ENCODE measurements at places on chromosomes 6 and 20.

- DNase-seq, result no peak
Observed at GRCh38 chr20:63000036-63000435, 6.7 kb downstream of the BHLHE23 start.

DNA sequence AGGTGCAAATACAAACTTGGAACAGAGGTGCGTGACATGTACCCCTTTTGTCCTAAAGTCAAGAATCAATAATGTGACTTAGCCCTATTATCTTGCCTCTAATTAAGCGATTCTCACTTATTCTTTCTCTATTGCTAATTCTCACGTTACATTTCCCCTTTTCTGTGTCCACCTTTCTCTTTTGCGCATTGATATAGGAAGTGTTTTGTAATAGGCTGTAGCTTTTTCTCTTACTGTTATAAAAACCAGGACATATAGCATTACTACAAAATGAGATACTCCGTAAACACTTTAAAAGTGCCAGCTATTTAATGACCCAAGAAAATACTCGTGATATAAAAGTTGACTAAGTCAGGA is 669 bp upstream of the TMEM30A start:
- DNase-seq, result peak; percentile 34

DNA sequence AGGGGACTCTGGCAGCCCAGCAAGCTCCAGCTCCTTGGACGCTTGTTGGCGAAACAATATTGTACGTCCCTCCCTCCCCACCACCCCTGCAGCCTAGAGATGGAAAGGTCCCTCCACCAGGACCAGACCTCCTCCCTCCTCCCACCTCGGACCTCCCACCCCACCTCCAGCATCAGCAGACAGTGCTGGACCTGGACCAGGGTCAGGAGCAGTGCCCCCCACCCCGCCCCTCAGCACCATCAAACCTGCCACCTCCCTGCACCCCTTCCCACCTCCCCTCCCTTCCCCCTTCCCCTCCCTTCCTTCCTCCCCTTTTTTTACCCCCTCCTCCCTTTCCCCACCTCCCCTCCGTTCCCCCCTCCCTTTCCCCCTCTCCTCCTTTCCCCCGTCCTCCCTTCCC is 98.4 kb downstream of the TAF4 start:
- no peak for DNase-seq

- no peak for DNase-seq
Observed at GRCh38 chr20:10696650-10697049, 22.9 kb upstream of the JAG1 start.

DNA sequence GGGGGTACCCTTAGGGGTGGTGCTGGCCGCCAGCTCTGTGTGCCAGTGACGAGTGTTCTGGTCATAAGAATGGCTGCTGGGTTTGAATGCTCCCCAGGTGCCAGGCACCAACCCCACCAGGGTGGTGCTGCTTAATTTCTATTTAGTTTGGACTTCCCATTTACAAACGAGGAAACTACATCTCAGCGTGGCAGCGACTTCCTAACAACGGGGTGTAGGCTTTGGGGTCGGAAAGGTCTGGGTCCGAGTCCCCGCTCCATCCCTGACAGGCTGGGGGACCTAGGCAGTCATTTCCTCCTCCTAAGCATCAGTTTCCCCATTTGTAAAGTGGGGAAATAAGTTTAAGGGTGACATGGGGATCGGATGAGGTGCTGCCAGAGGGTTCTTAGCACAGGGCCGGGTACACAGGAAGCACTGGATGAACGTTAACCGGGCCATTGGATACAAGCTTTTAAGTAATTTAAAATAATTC is 30.3 kb downstream of the CEBPB start:
- no peak for DNase-seq

GRCh38 chr6:23783901-23784300 is 342.1 kb upstream of the NRSN1 start:
- no peak for DNase-seq

- DNase-seq, result no peak
Observed at GRCh38 chr20:43972692-43973091, 58.0 kb downstream of the TOX2 start.

DNA sequence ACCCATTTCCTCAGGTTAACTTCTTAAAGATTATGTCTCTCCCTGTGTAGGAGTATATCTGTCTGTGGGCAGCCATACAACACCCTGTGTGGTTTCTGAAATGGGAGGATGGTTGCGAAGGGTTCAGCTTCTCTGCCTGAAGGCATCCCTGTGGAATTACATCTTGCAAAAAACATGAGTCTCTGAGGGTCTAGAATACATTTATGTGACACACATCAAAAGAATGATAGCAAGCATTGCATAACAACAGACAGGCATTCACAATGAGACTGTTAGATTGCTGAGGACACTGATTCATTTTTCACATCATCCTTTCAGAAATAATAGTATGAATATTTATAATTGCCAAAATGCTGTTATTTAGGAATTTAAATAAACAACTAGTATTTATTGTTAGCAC is 670.9 kb downstream of the HTR1B start:
- no peak for DNase-seq

- DNase-seq, result no peak
Observed at GRCh38 chr20:50343125-50343489, 152.5 kb downstream of the CEBPB start.

DNA sequence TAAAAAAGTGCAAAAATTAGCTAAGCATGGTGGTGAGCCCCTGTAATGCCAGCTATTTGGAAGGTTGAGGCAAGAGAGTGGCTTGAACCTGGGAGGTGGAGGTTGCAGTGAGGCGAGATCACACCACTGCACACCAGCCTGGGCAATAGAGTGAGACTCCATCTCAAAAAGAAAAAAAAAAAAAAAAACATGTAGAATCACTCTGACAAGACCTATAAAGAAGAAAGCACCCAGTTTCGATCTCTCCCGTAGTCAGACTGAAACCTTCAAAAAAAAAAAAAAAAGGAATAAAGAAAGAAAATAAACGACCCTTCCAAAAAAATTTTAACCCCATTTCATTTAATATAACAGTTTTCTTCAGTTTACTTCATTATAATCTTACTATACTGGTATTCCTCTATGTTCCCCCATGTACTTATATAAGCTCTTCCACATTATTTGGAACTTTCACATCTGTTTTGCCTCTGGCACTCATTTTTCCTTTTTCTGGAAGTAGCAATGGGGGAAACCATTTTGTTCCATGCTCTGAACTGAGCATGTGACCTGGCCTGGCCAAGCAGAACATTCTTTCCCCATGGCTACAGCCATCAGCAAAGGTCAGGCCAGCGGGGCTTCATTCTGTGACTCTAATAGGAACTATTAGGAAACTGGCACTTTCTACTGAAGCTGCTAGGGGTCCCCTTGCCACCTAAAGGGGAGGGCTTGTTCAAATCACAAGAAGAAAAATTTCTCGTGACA is 9.6 kb downstream of the SLC18B1 start:
- DNase-seq, result no peak

- no peak for DNase-seq
Observed at GRCh38 chr6:89120371-89120770, 2.5 kb upstream of the SRSF12 start.

DNA sequence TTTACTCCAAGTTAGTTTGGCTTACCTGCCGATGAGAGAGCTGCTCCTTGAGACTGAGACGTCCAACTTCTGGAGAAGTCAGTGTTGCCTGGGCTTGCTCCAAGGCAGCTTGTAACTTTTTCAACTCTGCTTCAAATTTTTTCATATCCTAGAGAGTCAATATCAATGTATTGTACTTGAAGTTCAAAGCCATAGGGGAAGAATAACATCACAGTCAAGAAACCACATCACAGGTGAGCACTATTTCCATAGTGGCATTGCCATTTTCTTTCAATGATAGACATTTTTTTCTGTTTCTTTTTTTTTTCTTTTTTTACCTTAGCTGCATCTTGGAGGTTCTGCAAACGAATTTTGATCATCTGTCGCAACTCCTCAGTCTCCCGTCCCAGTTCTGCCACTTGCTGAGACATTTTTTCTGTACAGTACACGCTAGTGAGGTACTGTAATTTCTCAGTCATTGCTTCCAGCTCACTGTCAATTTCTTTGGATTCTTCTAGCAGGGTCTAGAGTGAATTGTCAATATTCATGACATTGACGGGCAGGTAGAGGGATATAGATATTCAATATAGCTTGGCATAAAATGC is 326.7 kb downstream of the SYNE1 start:
- DNase-seq, result peak; percentile 43

GRCh38 chr20:549722-550496 is 6.3 kb upstream of the CSNK2A1 start:
- no peak for DNase-seq

DNA sequence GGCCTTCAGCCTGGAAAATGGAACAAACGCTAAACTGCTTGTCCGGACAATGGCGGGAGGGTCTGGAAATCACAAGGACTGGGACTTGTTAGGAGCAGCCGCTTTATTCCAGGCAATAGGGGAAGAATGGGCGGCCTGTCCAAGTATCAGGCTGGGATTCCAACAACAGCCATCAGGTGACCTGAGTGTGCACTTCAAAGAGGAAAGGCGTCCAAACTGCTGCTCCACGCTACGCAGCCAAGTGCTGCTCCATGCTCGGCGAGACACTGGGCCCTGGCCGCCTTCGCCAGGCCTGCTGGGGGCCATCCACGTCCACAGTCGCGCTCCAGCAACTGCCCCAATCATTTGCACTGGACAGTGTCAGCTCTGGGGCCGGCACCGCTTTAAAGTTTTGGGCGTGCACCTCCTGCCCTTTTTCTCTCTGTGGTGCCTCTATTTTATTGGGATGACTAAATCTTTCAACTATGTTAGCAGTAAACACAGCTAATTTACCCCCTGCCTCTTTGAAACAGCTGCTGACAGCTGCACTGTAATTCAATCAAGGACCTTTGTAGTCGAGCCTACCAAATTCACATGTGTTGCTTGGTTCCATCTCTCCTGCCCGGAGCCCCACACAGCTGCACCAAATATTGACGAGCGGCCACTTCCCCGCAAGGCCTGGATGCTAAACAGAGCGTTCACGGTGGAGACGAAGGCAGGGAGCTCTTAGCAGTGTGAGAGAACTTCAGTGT is 98.3 kb downstream of the BMP7 start:
- no peak for DNase-seq

DNA sequence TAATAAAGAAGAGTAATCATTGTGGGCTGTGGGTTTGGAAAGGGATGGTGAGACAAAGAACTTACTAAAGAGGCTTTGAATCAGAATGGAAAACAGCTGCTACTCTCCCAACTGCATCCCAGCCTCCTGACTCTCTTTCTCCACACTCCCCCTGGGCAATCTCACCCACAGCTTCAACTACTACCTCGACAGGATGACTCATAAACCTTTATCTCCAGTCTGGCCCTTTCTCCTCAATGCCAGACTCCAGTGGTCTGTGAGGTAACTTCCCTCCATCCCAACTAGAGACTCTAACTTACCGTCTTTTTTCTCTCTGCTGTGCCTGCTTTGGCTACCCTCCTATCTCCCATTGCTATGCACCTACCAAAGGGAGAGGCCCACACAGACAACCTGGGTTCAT is 135.3 kb upstream of the RREB1 start:
- no peak for DNase-seq

DNA sequence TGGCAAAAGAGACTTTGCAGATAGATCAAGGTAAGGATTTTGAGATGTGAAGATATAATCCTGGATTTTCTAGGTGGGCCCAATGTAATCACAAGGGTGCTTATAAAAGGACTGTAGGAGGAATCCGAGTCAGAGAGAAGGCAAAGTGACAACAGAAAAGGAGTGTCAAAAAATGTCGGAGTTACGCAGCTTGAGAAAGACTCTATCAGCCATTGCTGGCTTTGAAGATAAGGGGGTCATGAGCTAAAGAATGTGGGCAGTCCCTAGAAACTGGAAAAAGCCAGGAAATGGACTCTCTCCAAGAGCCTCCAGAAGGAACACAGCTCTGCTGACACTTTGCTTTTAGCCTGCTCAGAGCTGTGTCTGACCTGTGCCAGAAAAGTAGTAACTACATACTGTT is 8.7 kb upstream of the RWDD1 start:
- DNase-seq, result no peak

GRCh38 chr6:87277123-87277522 is 45.3 kb upstream of the SMIM8 start:
- no peak for DNase-seq

- DNase-seq, result no peak
Observed at GRCh38 chr20:54084727-54085388, 14.5 kb upstream of the BCAS1 start.

GRCh38 chr20:8062756-8063155 is 43.2 kb upstream of the TMX4 start:
- DNase-seq, result no peak

DNA sequence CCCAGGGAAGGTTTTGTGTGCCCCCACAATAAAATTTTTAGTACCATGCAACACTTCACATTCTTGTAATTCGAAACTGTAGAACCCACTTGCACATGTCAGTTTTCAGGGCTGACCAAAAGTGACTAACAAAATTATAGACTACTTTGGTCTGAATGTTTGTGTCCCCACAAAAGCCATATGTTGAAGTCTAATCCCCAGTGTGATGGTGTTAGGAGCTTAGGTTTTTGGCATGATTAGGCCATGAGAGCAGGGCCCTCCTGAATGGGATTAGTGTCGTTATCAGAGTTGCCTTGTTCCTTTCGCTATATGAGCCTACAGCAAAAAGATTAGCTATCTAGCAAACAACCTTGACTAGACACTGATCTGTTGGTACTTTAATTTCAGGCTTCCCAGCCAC is 49.0 kb upstream of the TENT5A start:
- DNase-seq, result no peak

GRCh38 chr6:149987602-149988107 is 23.9 kb downstream of the ULBP1 start:
- no peak for DNase-seq

- no peak for DNase-seq
Observed at GRCh38 chr20:8875586-8875985, 193.3 kb upstream of the PLCB4 start.

GRCh38 chr6:125358898-125359297 is 57.1 kb upstream of the HDDC2 start:
- DNase-seq, result no peak

DNA sequence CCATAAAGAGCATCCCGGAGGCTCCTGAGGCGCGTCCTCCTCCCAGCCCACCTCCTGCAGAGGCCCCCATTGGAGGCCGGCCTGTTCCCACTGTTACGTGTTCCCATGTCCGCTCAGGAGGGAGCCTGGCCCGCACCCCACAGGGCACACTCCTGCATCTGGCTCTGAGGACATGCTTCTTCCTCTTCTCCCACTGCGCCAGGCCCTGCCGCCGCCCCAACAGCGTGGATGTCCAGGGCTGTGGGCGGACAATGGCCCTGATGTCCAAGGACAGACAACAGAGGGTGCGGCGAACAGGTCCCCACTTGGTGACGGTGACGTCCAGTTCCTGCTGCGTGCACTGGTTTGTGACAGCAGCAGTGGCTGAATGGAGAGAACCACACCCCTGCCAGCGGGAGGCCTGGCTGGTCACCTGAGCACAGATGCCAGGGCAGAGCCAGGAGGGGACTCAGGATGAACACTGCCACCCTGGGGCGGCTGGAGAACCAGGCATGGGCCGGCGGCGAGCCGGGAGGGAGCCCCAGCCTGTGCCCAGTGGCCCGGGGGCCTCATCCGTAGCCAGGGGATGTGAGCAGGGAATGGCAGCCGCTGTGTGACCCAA is 26.6 kb downstream of the FRMD1 start:
- no peak for DNase-seq

- DNase-seq, result no peak
Observed at GRCh38 chr6:14109411-14109826, 8.2 kb upstream of the CD83 start.

- no peak for DNase-seq
Observed at GRCh38 chr20:22880277-22880676, 154.8 kb upstream of the SSTR4 start.
